ENCODE measurements at places on chromosomes 3 and 15. TPM values are rescaled to one million over a fixed set of nuclear protein-coding genes. Genes with fewer than 3 reads are reported as not detected.

The OR5K4 gene
- not detected for total RNA-seq

The TMC3 gene
- not detected for total RNA-seq

The ABI3BP gene
- total RNA-seq = 17.4 TPM

The FYTTD1 gene
- total RNA-seq = 53.4 TPM

The CLRN1 gene
- not detected for total RNA-seq

The GOLGA6B gene
- not detected for total RNA-seq

The CPN2 gene
- not detected for total RNA-seq

The OR4M2 gene
- not detected for total RNA-seq

The TRPC1 gene
- 4.2 TPM for total RNA-seq

The DAZL gene
- not detected for total RNA-seq

The SUSD5 gene
- total RNA-seq = 9.3 TPM

The CCR5 gene
- not detected for total RNA-seq

The GOLGA6L24 gene
- total RNA-seq = not detected

The ANKUB1 gene
- not detected for total RNA-seq

The LEKR1 gene
- 0.49 TPM for total RNA-seq

The TRH gene
- total RNA-seq = not detected

The TNFSF10 gene
- 46.3 TPM for total RNA-seq

The CEMIP gene
- 0.32 TPM for total RNA-seq

The CD200R1L gene
- not detected for total RNA-seq

The KNG1 gene
- not detected for total RNA-seq

The PRC1 gene
- 178 TPM for total RNA-seq

The ZBTB47 gene
- total RNA-seq = 15.3 TPM

The ITPKA gene
- 0.16 TPM for total RNA-seq

The CCR2 gene
- total RNA-seq = not detected

The CCDC71 gene
- 13.4 TPM for total RNA-seq

The AMIGO3 gene
- total RNA-seq = not detected

The TWF2 gene
- total RNA-seq = 129 TPM

The TPRG1 gene
- total RNA-seq = not detected

The P2RY14 gene
- not detected for total RNA-seq

The IQCF2 gene
- not detected for total RNA-seq

The HRG gene
- not detected for total RNA-seq

The ILDR1 gene
- not detected for total RNA-seq

The ALS2CL gene
- 9.9 TPM for total RNA-seq

The NR2E3 gene
- 0.50 TPM for total RNA-seq

The NANOGP8 gene
- total RNA-seq = not detected

The ZDHHC23 gene
- total RNA-seq = 2.6 TPM

The KCNAB1 gene
- 0.13 TPM for total RNA-seq

The GTF2A2 gene
- 32.2 TPM for total RNA-seq

The IQCF5 gene
- total RNA-seq = not detected

The ZNF639 gene
- 41.2 TPM for total RNA-seq

The CCDC39 gene
- total RNA-seq = 0.06 TPM

The CFAP91 gene
- total RNA-seq = not detected

The GHSR gene
- total RNA-seq = not detected

The FBXL2 gene
- total RNA-seq = 36.5 TPM

The HIGD2B gene
- not detected for total RNA-seq

The CCR3 gene
- not detected for total RNA-seq

The IMPG2 gene
- 0.16 TPM for total RNA-seq
